ENCODE measurements at places on chromosomes 2 and 18. TPM values are rescaled to one million over a fixed set of nuclear protein-coding genes. Genes with fewer than 3 reads are reported as not detected.

The FKBP1B gene
- 7.0 TPM for total RNA-seq

The MGAT4A gene
- 0.28 TPM for total RNA-seq

The TCF7L1 gene
- 1.00 TPM for total RNA-seq

The MSGN1 gene
- total RNA-seq = not detected

The SEH1L gene
- 41.1 TPM for total RNA-seq

The LRP1B gene
- under 0.01 TPM for total RNA-seq

The POMC gene
- 0.57 TPM for total RNA-seq

The GGCX gene
- 45.7 TPM for total RNA-seq

The ARHGAP25 gene
- 0.14 TPM for total RNA-seq

The KYNU gene
- 9.5 TPM for total RNA-seq

The RIF1 gene
- 23.8 TPM for total RNA-seq

The TNFAIP6 gene
- 104 TPM for total RNA-seq

The CDH20 gene
- 0.18 TPM for total RNA-seq

The SH2D6 gene
- 0.14 TPM for total RNA-seq

The CIB4 gene
- not detected for total RNA-seq

The GPR35 gene
- total RNA-seq = 0.74 TPM

The LYPD1 gene
- 3.9 TPM for total RNA-seq

The PXDN gene
- 356 TPM for total RNA-seq

The NTSR2 gene
- total RNA-seq = not detected

The TMEM178A gene
- total RNA-seq = 1.3 TPM

The CD8B gene
- total RNA-seq = not detected

The SPP2 gene
- not detected for total RNA-seq

The MTCL1 gene
- total RNA-seq = 23.5 TPM

The LOXHD1 gene
- not detected for total RNA-seq

The DSC3 gene
- total RNA-seq = 0.14 TPM

The HOXD9 gene
- 0.28 TPM for total RNA-seq

The PELI1 gene
- total RNA-seq = 7.0 TPM

The PRSS56 gene
- total RNA-seq = not detected

The PROC gene
- not detected for total RNA-seq

The TMEM163 gene
- total RNA-seq = not detected

The TTR gene
- not detected for total RNA-seq

The SLC16A14 gene
- 4.1 TPM for total RNA-seq

The GALR1 gene
- not detected for total RNA-seq

The NXPH2 gene
- not detected for total RNA-seq

The NT5DC4 gene
- not detected for total RNA-seq

The ASXL3 gene
- total RNA-seq = 0.43 TPM

The ANKRD36B gene
- 20.7 TPM for total RNA-seq

The ZNF804A gene
- 2.0 TPM for total RNA-seq

The ABCG5 gene
- total RNA-seq = not detected

The SIX3 gene
- not detected for total RNA-seq
